ENCODE measurements at places on chromosomes 11 and 22. TPM values are rescaled to one million over a fixed set of nuclear protein-coding genes. Genes with fewer than 3 reads are reported as not detected.

GRCh38 chr11:69297787-69298266 lies 3.9 kb downstream of the MYEOV start:
- no peak for DNase-seq

- DNase-seq: no peak
Measured at GRCh38 chr11:2797741-2798361, 87.7 kb downstream of the CDKN1C start.

DNA sequence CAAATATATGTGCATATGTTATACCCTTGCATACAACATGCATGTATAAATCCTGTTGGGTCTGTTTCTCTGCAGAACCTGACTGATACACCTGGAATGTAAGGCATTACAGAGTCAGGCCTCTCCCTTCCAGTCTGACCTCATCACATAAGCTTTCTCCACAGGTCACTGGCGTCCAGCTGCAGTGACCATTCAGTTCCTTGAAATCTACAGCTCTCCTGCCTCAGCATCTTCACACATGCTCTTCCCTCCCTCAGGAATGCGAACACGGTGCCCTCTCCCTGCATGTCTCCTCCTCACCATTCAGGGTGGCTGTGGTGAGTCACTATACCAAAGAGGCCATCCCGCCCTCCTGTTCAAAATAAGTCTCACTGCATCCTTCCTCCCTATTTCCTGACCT lies 657.8 kb upstream of the B3GAT1 start:
- no peak for DNase-seq

DNA sequence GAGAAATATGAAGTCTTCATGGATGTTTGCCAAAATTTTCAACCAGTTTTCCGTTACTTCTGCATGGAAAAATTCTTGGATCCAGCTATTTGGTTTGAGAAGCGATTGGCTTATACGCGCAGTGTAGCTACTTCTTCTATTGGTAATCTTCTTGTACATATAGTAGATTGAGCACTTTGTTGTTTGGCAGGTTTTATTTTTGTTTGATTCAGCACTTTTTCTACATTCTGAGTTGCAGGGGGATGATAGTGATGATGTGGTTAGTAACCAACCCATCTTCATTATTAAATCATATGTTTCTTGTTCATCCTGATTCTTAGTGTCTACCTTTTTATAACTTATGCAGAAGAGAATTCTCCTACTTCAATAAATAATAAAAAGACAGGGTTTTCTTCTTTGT lies 121.6 kb downstream of the C11orf65 start:
- DNase-seq: no peak

GRCh38 chr11:30665067-30665466 lies 78.9 kb upstream of the MPPED2 start:
- DNase-seq: no peak

The C11orf71 gene
- 20.6 TPM for polyA plus RNA-seq

The KRTAP5-7 gene
- polyA plus RNA-seq: not detected

The TMEM151A gene
- polyA plus RNA-seq: not detected

GRCh38 chr11:34408580-34409172 lies 30.1 kb upstream of the CAT start:
- no peak for DNase-seq

DNA sequence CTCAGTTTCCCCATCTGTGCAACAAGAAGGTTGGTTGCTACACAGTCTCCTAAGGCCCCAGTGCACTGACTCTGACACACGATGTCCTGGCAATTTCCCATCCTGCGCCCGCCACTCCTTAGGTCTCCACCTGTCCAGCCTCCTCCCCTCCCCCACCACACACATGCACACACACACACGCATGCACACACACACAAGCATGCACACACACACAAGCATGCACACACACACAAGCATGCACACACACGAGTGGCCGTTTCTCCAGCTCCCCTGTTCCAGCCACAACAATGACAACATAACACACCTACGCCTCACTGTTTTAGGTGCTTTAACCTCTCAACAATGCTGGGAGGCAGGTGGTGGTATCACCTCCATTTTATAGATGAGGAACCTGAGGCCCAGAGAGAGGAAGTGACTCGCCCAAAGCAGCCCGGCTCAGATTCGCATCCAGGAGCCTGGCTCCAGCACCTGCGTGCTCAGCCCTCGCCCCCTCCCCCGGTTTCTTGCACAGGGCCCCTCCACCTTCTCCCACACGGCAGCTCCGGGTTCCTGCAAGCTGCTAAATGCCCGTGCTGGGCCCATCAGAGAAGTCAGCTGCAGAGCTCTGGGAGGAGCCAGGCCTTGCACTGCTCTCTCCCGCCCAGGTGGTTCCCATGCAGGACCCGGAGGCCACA lies 13.0 kb downstream of the CYTH4 start:
- DNase-seq: no peak

- no peak for DNase-seq
Measured at GRCh38 chr11:118265954-118266353, 1.9 kb upstream of the MPZL2 start.

DNA sequence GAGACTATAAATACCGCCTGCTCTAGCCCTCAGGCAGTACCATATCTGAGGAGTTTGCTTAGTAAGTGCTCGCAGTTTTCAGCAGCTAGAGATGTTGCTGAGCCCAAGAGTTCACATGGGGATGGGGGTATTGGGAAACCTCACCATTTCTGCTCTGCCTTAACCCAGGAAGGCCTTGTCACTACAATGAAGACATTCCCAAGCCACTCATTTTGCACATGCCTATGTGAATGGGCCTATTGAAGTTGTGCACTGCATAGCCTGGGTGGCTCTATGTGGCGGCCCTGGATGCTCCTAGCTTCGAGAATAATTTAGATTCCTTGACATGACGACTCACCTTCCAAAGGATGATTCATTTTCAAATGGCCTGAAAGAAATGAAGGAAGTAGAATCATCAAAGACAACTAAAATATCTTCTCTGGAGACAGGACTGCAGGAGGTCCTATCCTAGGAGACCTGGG lies 163.4 kb downstream of the ADAMTS15 start:
- no peak for DNase-seq

GRCh38 chr22:44625421-44625760 lies 76.6 kb upstream of the PRR5 start:
- no peak for DNase-seq

The FIBP gene
- polyA plus RNA-seq: 90.0 TPM

The MMP10 gene
- not detected for polyA plus RNA-seq

DNA sequence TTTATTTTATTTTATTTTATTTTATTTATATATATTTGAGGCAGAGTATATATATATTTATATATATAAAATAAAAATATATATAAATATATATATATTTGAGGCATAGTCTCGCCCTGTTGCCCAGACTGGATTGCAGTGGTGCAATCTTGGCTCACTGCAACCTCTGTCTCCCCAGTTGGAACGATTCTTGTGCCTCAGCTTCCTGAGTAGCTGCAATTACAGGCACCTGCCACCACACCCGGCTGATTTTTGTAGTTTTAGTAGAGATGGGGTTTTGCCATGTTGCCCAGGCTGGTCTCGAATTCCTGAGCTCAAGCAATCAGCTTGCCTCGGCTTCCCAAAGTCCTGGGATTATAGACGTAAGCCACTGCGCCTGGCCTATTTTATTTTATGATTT lies 31.4 kb downstream of the ACO2 start:
- DNase-seq: no peak

- no peak for DNase-seq
Measured at GRCh38 chr11:69000831-69001242, 12.2 kb downstream of the MRGPRF start.

Measured in right renal cortex interstitium (tissue), 3 donors.